ENCODE measurements at places on chromosomes 1 and 21. TPM values are rescaled to one million over a fixed set of nuclear protein-coding genes. Genes with fewer than 3 reads are reported as not detected.

TRIM58 gene
- not detected for polyA plus RNA-seq

CD1E gene
- not detected for polyA plus RNA-seq

GRCh38 chr21:35509001-35509704 lies 460.1 kb upstream of the RUNX1 start:
- no peak for DNase-seq

DNA sequence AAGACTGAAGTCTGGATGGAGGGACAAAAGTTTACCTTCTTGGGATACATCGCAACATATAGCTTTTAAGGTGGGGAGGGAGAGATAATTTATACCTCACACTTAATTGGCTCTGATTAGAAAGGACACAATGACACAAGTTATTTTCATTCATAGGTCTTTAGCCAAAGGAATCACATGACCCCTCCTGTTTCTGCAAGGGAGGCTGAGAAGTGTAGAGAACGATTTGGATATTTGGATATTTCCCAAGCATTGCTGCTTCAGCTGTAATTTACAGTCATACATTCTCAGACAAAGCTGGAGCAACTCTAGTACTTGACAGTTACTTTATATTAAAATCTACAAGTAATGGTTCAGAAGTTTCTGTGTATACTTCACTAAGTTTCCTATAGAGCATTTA lies 24.2 kb downstream of the DAP3 start:
- no peak for DNase-seq

DNA sequence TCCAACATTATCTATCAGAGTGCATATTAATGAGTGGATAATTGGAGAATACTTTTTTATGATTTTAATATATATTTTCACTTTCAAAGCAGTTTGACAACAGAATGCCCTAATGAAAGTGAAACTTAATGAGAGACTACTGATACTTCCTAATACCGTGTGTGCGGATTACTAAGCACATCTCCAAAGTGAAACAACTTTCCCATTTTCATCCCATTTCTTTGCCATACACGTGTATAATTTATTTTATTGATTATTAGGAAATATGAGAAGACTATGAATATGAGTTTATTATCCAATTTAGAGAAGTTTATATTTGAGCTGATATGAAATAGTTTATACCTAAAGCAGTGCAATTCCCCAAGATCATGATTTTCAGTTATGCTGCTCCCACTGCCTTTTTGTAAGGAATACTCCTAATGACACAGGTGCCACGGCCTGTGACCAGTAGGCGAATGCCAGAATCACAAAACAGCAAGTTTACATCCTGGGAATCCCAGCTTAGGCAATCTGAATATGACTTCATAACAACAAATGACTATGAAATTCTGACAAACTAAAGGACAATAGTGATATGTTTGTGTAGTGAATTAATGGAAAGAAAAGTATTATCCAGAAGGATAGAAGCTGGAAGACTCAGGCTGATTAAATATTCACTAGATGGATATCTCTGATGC lies 202.9 kb downstream of the NCAM2 start:
- no peak for DNase-seq

GRCh38 chr21:14964621-14965020 lies 100.2 kb downstream of the NRIP1 start:
- DNase-seq = no peak

GRCh38 chr1:179251675-179252074 lies 22.2 kb upstream of the ABL2 start:
- DNase-seq = no peak

DNA sequence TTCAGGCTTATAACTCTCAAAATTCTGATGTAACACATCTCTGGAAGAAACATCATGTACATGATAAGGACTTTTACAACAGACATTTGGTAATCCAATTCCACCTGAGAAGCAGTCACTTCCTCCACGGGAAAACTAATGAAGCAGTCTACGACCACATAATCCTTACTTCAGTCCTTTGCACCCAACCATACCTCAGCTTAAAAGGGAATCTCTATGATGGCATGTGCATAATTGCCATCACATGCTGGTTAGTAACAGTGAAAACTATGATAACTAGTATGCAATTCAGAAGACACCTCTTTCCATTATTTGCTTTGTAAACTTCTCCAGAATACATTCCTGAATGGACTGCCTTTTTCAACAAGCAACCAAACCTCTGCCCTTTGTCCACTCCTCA lies 53.1 kb downstream of the TTC13 start:
- DNase-seq = no peak

- no peak for DNase-seq
Measured at GRCh38 chr21:26597031-26597430, 23.9 kb upstream of the CYYR1 start.

- no peak for DNase-seq
Measured at GRCh38 chr1:201537028-201537427, 1.9 kb upstream of the NAV1 start.
